Small intestine (tissue), 16 donors: ENCODE measurements at places on chromosomes 5 and 9.

DNA sequence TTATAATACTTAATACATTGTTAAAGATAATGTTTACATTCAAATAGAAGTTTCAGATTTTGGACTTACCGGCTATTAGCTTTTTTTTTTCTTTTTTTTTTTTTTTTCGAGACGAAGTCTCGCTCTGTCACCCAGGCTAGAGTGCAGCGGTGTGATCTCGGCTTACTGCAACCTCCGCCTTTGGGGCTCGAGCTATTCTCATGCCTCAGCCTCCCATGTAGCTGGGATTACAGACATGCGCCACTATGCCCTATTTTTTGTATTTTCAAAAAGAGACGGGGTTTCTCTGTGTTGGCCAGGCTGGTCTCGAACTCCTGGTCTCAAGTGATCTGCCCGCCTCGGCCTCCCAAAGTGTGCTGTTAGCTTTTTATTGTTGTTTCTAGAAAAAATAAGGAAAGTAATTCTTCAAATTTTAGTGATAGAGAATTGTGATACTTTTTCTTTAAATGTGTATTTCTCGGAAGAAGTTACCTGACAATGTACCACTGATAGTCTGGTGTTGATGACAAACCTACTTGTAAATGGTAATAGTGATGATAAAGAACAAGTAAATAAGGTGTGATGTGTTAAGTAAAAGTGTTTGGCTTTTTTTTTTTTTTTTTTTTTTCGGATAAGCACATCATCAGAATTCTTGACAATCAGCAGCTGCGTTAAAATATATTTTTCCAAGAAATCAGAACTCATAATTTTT lies 2.7 kb downstream of the CDC42SE2 start:
- DNase-seq = no peak

DNA sequence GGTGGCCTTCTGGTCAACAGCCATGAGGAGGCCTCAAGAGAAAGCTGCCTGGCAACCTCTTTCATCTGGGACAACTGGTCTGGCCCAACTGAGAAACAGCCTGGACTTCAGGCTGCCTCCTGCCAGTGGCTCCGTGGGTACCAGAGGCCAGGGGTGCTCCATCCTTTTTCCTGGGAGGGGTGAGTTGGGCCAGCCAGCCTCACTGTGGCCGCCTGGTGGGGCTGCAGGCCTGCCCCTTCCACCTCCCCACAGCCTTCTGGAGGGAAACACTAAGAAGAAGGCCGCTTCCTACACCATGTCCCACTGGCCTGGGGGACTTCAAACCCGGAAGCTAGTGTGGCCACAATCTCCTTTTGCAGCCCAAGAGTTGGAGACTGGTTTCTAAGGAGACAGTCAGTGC lies 13.8 kb upstream of the NKD2 start:
- no peak for DNase-seq

- DNase-seq = no peak
These were observed 79.0 kb downstream of the FBXW11 start for GRCh38 chr5:171927345-171927941.

DNA sequence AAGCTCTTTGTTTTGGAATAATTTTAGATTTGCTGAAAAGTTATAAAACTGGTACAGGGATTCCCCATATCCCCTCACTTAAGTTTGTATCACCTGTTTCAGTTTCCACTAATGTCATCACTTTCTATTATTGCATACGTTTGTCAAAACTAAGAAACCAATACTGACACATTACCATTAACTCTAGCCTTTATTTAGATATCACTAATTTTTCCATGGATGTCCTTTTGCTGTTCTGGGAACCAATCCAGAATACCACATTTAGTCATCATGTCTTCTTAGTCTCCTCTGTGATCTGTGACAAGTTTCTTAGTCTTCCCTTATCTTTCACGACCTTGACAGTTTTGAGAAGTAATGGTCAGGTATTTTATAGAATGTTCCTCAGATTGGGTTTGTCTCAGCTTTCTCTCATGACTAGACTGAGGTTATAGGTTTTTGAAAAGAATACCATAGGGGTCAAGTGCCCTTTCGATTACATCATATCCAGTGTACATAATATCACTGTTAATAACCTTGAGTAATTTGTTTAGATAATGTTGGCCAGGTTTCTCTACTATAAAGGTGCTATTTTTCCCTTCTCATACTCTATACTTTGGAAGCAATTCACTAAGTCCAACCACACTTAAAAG lies 51.9 kb upstream of the NMUR2 start:
- no peak for DNase-seq

- no peak for DNase-seq
These were observed 437.3 kb downstream of the DTWD2 start for GRCh38 chr5:118551031-118551430.

DNA sequence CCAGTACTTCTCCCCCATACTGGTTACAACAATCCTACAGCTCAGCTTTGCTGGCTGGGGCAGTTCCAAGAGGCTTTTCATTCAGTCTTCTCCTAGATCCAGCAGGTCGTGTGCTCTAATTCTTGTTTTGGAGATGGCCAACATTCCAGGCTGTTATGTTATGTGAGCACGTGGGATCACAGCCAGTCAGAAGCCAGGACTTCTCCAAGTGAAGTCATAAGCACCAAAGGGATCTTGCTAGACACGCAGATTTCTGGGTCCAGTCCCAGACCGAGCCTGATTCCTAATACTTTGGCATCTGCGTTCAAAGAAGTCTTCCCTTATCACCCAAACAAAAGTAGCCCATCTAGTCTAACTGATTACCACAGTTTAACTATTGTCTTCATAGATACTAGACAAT lies 1.4 kb upstream of the LARP1 start:
- no peak for DNase-seq

- no peak for DNase-seq
These were observed 208.0 kb downstream of the KCTD16 start for GRCh38 chr5:144378681-144379080.

DNA sequence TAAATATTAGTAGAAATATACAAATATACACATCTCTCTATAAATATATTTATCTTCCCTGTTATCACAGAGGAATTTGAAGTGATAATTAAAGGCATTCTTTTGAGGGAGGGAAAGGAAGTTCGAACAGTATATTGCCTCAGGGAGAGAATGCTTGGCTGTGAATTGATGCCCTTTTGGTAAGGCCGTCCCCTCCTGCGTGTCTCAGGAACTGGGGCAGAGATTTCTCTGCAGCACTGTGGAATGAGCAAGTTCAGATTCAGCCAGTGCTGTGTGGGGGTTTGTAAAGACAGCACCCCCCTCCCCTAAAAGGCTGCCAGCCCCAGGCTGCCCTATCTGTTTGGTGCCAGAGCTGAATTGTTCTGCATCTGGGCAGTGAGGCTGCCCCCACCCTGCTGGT lies 42.0 kb downstream of the UBE2QL1 start:
- DNase-seq = no peak

GRCh38 chr5:108168915-108169314 lies 213.0 kb downstream of the FBXL17 start:
- DNase-seq = no peak

- DNase-seq = no peak
These were observed 44.8 kb downstream of the LIX1 start for GRCh38 chr5:97097326-97098230.

- DNase-seq = no peak
These were observed 288.7 kb downstream of the CEMIP2 start for GRCh38 chr9:71479621-71480020.

- peak; percentile 53 for DNase-seq
These were observed 803 bp downstream of the C9orf152 start for GRCh38 chr9:110207071-110207641.

DNA sequence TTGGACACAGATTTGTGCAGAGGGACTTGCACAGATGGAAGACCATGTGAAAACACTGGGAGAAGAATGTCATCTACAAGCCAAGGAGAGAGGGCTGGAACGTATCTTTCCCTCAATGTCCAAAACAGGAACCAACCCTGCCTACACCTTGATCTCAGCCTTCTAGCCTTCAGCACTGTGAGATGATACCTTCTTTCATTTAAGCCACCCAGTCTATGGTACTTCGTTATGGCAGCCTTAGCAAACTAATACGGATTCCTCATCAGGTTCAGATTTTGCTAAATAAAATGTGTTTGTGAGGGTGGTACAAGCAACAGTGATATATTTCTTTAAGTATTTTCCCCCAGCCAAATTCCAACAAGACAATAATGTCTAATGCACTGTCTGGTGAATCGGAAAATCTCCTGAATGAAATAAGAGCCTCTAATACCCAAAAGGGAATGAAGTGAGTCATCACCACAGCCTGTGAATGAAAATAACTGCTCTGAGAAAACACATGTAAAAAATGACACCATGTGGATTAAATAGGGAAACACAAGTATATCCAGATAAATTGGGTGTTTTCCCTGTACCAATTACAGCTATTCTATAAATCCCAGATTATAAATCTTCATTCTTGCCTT lies 182.8 kb upstream of the TARS1 start:
- DNase-seq = no peak

DNA sequence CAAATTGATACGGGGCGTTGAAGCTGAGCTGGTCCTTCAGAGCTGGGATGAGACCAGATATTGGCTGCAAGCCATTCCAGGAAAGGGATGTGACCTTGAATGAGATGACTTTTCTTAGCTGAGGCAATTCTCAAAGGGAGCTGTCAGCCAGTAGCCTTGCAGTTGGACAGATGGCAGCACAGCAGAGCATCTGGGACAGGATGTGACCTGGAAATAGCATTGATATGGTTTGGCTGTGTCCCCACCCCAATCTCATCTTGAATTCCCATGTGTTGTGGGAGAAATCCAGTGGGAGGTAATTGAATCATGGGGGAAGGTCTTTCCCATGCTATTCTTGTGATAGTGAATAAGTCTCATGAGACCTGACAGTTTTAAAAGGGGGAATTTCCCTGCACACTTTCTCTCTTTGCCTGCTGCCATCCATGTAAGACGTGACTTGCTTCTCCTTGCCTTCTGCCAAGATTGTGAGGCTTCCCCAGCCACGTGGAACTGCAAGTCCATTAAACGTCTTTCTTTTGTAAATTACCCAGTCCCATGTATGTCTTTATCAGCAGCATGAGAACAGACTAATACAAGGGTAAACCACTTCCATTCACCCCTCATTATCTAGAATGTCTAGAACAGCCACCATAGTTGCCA lies 19.8 kb upstream of the MTX3 start:
- DNase-seq = no peak

GRCh38 chr5:76524101-76524835 lies 98.9 kb downstream of the F2RL2 start:
- DNase-seq = no peak

GRCh38 chr5:177309351-177310191 lies 2.1 kb downstream of the MXD3 start:
- DNase-seq = peak; percentile 83

- no peak for DNase-seq
These were observed 25.1 kb downstream of the CPLX2 start for GRCh38 chr5:175896301-175897040.

DNA sequence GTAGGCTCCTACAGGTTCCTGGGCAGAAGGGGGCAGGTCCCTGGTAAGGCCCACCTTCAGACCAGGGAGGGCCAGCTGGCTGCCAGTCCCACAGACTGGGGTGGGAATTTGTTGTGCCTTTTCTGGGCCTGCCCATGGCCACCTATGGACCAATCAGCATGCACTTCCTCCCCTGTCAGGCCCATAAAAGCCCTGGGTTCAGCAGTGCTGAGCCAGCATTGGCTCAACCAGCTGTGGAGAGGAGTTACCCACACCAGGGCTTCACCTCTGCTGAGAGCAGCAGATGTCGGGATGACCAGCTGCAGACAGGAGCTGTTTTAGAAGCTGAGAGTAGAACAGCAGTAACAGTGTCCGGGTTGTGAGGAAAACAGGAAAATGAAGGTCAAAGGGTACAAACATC lies 373.4 kb upstream of the ACO1 start:
- no peak for DNase-seq

- DNase-seq = no peak
These were observed 144.8 kb downstream of the BRINP1 start for GRCh38 chr9:119224431-119224830.

DNA sequence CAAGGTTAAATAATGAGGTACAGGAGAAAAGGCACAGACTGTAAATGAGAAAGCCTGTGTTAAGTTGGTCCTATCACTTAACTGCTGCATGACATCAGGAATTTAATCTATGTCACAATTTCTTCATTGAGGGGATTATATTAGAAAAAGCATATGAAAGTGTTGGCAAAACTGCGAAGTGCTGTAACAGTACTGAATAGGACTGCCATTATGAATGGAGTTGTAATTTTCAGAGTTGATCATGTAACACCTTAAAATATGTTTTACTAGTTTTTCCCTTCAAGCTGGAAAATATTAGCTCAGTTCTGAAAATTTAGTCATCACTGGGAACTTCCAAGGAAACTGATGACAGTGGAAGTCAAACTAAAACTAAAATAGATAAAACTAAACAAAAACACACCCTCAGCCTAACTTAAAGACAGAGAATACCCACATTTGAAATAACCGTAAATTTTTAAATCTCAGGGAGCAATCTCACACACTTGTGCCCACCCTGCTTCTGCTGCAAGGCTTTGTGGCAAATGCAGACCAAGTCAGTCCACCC lies 45.1 kb downstream of the ERMP1 start:
- DNase-seq = no peak

- no peak for DNase-seq
These were observed 10.5 kb downstream of the GRAMD2B start for GRCh38 chr5:126433701-126434100.

DNA sequence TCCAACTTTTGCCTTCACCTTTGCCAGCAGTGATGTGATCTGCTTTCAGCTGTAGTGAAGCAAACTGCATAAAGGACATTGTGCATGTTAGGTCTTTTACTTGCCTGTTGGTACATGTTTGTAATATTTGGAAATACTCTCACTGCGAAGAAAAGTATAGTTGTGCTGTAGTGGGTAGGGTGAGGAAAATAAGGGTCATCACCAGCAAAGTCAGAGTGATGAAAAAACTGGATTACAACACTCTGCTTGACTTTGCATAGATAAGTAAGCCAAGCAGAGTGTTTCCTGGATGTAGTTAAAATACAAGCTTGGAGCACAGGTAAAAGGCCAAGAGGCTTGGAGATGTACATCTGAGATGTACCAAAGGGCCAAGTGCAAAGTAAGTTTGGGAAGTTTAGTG lies 16.7 kb downstream of the TGFBR1 start:
- no peak for DNase-seq

DNA sequence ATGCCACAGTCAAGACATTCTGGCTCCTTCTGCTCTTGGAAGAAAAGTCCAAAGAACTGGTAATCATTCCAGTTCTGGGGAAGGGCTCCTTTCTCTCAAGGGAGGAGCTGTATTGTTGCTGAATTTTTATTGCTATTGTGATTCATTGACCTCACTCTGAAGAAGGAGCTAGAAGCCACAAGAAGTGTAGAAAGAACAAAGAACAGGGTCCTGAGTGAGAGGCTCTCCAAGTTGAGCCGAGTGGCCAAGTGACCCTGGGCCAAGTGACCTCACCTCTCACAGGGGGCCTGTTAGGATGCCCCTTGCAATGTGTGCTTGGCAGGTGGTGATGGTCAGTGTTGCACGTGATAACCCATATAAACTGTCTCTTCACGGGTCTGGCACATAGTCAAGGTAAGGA lies 173.3 kb downstream of the FGF18 start:
- DNase-seq = no peak

- no peak for DNase-seq
These were observed 351.4 kb downstream of the SEMA5A start for GRCh38 chr5:9194509-9194908.
